ENCODE measurements at places on chromosomes 12 and 14.

- no peak for DNase-seq
Measured at GRCh38 chr12:76178452-76178851, 94.0 kb upstream of the NAP1L1 start.

DNA sequence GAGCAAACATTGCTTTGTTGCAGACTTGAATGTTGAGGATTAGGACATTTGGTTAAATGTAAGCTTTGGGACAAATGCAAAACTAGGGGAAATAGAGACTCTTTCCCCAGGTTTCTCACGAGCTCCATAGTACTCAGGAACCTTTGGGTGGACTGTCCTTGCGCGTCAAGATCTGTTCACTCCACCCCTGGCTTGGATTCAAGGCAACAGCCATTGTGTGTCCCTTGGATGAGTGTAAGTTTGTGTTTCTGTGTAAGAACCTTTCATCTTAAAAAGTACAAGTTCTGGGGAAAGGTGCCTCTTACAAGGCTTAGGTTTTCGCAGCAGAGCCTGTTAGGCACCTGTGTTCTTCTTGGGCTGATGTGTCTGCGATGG, 3.7 kb downstream of the SUSD6 start:
- DNase-seq, result no peak

DNA sequence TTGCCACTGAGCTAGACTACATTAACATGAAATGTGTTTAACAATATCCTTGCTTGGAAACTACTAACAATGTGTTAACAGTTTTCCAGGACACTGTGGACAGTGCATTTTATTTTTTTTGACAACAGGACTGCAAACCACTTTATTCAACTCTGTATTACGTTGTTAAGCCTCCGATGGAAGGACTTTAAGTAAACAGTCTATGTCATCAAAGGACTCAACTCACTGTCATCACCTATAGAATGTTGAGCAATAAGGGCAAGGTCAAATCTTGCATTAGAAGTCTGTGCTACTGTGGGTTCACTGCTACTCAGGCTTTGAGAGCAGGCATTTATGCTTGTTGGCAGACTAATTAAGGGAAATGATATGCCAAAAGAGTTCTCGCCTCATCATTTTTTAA, 483.7 kb downstream of the FLRT2 start:
- no peak for DNase-seq

- no peak for DNase-seq
Measured at GRCh38 chr12:78343657-78344056, 513.0 kb downstream of the NAV3 start.

- no peak for DNase-seq
Measured at GRCh38 chr12:44929236-44929885, 53.2 kb upstream of the NELL2 start.

DNA sequence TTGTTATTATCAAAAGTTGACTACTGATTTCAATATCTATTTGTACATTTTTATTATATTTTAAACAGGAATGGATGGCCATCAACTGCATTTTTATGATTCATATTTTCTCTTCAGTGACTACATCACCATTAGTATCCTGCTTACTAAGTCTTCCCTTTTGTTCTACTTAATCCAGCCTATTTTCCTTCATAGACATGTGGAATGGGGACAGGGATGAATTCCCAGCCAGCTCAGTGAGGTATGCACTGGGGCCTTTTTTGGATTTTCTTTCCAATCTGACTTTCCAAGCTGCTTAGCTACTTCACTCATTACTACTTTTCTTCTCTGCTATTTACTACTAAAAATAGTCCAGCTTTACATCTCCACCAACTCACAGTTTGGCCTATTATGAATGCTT, 38.4 kb downstream of the AKAP6 start:
- no peak for DNase-seq

GRCh38 chr12:22545255-22545654, 913 bp upstream of the C2CD5 start:
- DNase-seq, result no peak

GRCh38 chr12:44248436-44248835, 412.6 kb downstream of the TMEM117 start:
- no peak for DNase-seq

DNA sequence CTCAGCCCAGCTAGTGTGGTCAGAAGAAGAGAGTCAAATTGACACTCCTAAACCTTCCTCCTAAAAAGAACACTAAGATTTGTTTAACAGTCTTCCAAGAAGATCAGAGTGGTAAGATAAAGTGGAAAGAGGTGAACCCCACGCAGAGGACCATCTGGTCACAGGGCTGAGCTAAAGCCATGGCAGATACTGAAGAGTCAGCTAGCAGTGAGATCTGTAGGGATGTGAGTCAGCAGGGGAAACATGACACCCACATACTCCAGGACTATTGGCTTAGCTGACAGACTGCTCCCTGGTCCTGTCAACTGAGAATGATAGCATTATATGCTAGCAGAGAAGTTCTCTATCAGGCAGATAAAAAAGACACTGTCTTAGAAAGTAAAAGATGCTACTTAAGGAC, 269.4 kb upstream of the ALG10 start:
- DNase-seq, result no peak

Measured in activated CD4-positive, alpha-beta T cell treated with anti-CD3 and anti-CD28 coated beads, Interleukin-10, Interleukin-2, amounts not matched to agents 100 ng/mL and 50 ng/mL, durations not matched to agents 16 hours and 8 hours (primary cell).